ENCODE measurements at places on chromosomes 3 and 15.
A peak's percentile ranks its signal among the peaks of the same experiment; 100 is the strongest.

DNA sequence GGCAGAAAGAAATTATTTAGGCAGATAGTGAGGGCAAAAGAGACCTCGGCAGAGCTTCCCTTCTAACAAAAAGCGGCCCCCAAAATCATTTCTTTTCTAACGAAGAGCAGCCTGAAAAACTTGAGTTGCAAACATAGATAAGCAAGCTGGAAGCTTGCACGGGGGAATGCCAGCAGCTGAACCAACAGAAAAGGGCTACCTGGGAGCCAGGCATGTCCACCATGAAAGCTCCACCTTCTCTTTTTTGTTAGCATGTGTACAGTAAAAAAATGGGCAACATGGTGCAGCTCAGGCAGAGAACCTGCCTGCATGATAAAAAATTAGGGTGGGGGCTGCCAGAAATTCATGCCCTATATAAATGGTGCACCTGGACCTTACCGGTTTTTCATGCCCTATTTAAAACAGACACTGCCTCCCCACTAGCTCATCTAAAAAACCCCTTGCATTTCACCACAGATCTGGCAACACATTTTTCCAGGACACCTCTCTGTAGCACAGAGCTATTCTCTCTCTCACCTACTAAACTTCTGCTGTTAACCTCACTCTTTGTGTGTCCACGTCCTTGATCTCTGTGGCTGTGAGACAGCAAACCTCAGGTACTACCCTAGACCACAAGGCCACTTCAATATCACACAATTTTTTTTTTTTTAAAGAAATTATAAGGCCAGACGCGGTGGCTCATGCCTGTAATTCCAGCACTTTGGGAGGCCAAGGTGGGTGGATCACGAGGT, 18.7 kb downstream of the SLC33A1 start:
- no peak for DNase-seq

GRCh38 chr3:106013971-106014370, 145.2 kb upstream of the CBLB start:
- DNase-seq = no peak

DNA sequence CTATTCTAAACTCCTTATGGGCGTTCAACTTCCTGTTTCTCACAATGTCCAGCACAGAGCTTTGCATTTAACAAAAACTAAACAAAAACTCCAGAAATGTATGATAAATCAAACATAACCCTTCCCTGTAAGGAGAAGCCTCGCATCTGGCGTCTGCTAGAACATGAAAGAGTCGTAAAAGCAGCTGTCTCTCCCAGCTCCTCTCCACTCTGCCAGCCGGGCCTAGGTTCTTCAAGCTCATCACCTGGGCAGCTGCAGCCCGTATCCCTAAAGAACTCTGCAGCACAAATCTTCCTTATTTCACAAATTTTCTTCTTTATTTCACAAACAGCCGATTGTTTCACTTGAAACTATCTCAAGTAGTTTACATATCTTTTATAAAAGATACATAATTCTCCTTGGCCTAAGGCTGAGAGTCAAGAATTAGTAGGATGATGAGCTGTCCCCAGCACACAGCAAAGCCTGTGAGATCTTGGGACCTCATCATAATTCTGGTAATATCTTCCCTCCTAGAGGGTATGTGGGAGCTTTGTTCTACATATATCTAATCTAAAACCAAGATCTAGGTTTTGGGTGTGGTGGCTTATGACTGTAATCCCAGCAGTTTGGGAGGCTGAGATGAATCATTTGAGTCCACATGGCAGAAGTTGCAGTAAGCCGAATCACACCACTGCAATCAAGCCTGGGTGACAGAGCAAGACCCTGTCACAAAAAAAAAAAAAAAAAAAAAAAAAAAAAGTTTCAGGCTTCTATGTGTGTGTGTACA, 35.3 kb downstream of the ANXA2 start:
- DNase-seq = no peak

DNA sequence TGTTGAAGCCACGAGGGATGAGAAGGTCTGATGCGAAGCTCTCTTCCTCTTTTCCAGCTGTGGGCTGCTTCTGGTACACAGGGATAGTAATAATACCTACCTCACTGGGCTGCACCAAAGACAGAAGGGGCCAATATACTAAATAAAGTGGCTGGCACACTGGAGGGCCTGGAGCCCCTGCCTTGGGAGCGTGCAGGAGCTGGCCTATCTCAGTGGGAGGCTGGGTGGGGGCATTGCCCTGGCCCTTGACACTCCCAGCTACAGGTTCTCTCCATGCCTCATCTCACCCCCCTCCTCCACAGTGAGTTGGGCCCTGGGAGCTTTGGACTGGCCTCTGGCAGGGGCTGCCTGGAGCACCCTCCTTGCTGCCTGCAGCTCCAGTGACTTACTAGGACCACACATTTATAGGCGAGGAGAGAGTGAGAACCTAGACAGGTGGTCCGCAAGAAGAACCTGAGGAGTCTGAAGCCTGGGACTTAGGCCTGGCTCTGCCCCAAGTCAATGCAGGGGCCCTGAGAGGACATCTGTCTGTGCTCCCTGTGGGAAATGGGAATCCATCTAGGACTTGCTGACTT, 1.6 kb downstream of the NOX5 start:
- no peak for DNase-seq

- peak; percentile 40 for DNase-seq
These were observed 10.2 kb upstream of the MESP1 start for GRCh38 chr15:89761009-89761831.

GRCh38 chr3:177816667-177817208, 619.5 kb upstream of the TBL1XR1 start:
- DNase-seq = no peak

- DNase-seq = peak; percentile 5
These were observed 868 bp downstream of the SATB1 start for GRCh38 chr3:18424213-18424728.

Data from GM13976 (cell line).